NCI-H2081 treated with DMSO at 0.1 percent for 48 hours (cell line): ENCODE measurements at places on chromosomes 11 and 22.

- DNase-seq, result no peak
Observed at GRCh38 chr11:119640541-119640940, 88.5 kb downstream of the NECTIN1 start.

- DNase-seq, result no peak
Observed at GRCh38 chr11:26187639-26188038, 144.3 kb upstream of the ANO3 start.

GRCh38 chr22:42905702-42906183 is 48.7 kb upstream of the ARFGAP3 start:
- DNase-seq, result no peak

GRCh38 chr11:65645710-65646109 is 7.8 kb downstream of the SIPA1 start:
- DNase-seq, result no peak

DNA sequence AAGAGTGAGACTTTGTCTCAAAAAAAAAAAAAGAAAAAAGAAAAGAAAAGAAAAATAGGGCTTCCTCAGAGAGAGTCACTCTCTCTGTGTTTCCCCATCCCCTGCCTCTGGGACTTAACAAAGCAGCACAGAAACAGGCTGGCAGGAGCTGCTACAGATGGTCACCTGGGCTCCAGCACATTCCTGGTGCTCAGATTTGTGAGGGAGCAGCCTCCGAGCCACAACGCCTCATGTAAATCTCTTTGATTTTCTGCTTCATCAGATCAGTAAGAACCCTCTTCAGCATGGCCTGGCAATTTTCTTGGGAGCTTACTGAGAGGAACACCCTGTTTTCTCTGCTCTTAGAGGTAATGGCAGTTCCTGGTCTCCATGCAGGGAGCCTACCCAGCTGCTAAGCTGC is 15.2 kb upstream of the LDHA start:
- no peak for DNase-seq

GRCh38 chr22:32723643-32724042 is 77.9 kb upstream of the TIMP3 start:
- no peak for DNase-seq

- no peak for DNase-seq
Observed at GRCh38 chr11:58625826-58626460, 3.5 kb downstream of the CNTF start.

DNA sequence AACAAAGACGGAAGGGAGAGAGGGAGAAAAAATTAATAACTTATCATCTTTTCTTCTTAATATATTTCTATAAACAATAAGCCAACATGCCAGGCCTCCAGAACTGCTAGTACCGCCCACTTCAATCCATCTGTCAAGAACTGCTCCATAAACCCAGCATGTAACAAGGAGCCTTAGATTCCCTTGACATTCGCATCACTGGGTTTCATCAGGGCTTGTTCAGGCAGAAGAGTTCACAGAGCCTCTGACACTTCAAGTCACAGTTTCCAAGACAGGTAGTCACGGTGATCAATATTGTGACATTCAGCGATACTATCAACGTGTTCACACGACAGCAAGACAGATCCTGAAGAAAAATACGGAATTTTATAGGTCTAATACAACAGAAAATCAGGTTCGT is 61.7 kb downstream of the LARGE2 start:
- no peak for DNase-seq

DNA sequence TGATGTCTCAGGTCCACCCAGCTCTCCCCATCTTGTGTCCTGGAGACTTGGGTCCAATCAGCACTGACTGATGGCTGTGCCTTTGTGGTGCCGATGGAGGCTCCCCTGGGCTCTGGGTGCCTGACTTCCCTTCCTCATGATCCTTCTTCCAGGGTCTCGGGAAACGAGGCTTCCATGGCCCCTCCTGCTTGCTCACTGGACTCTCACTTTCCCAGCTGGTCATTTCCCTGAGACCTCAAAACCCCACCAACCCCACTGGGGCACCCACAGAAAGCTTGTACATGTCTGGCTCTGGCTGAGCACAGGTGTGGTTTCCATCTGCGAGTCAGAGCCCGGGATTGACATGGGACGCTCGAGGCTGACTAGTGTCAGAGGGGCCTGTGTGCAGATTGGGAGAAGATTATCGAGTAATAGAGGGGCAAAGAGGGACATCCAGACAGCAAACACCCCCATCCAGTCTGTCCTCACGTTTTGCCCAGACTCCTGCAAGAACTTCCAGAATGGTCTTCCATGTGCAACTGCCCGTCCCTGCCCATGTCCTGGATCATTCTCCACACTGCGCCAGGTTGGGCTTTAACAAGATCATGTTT is 15.1 kb downstream of the APOL1 start:
- DNase-seq, result no peak

DNA sequence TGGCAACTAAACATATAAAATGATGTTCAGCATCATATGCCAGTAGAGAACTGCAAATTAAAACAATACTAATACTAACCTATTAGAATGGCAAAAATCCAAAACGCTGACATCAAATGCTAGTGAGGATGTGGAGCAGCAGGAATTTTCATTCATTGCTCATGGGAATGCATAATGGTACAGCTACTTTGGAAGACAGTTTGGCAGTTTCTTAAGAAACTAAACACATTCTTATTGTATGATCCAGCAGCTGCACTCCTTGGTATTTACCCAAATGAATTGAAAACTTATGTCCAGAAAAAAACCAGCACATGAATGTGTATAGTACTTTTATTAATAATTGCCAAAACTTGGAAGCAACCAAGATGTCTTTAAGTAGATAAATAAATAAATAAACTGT is 258.0 kb downstream of the TENM4 start:
- no peak for DNase-seq

GRCh38 chr11:126366064-126366822 is 10.8 kb downstream of the ST3GAL4 start:
- DNase-seq, result no peak

DNA sequence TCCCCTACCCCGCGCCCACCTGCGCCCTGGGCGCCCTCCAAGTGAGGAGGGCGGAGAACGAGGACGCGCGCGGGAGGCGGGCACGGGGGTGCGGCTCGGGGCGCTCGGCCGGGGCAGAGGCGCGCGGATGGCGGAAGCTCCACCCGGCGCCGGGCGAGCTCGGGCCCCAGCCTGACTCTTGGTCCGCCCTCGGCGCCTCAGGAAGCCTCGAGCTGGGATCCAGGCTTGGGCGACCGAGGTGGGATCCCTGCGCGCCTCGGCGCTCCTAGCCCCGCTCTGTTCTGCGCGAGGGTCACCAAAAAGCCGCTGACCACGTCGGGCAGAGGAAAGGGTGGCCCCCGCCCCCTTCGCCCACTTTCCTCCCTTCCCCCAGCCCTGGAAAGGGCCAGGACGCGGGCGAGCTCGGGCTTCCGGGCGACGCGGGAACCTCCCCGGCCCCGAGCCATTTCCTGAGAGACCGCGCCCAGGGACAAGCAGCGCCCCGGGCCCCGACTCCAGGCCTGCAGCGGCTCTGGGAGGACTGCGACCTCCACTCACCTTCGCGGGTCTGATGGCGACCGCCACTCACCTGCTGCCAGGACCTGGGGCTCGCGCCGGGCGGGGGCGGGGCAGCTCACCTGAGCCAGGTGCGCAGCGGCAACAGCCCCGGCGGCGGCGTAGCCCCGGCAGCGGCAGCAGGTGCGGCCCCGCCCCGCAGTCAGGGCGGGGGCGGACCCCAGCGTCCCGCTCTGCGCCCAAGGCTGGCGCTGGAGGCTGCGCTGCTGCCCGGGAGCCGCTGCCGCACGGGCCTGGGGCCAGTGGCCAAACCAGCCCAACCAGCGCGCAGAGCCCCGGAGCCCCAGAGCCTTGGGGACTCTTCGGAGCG is 2.2 kb upstream of the SIGIRR start:
- DNase-seq, result no peak

GRCh38 chr22:40348025-40348658 is 1.8 kb downstream of the ADSL start:
- no peak for DNase-seq
